ENCODE measurements at places on chromosomes 7 and 10.

GRCh38 chr7:111654343-111654742, 92.1 kb upstream of the IMMP2L start:
- DNase-seq, result no peak

GRCh38 chr7:65475040-65475726, 101.5 kb downstream of the ZNF92 start:
- DNase-seq, result no peak

GRCh38 chr10:18610517-18610916, 40.9 kb downstream of the NSUN6 start:
- DNase-seq, result no peak

DNA sequence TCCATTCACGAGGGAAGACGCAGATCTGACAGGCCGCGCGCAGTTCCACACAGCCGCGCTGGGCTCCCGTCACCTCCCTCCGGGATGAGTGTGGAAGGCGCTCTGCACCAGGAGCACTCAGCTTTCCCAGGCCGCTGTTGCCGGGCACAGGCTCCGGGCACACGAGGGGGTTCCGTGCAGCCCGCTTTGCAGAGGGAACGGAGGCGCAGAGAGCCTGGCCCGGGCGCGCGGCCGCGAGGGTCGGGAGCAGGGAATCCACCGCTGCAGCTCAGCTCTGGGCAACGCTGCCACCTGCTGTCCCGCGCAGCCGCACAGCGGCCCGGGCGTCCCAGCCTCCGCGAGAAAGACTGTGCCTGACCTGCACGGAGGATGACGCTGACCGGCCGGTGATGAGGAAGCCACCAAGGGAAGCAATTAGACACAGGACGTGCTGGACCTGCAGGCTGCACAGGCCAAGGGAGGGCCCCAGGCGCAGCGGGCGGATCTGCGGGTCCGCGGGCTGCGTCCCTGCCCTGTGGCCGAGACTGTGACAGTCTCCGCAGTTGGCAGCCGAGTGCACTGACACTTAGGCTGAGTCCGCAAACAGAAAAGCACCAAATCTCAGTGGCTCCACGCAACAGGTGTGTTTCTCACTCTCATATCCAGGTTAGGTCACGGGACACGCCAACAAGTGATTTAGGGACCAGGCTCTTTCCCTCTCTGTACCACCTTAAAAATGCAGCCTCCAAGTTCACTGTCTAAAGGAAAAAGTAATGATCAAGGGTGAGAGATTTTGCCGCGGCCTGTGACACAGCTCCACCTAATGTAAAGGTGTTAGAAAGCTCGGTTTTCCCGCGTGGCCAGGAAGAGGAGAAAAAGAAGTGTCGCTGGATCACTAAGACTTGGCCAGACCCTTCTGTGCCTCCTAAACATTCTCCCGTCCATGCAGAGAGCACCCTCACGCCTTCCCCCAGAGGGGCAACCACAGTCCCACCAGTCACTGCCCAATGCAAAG, 94.5 kb downstream of the SEC61G start:
- DNase-seq, result no peak

- no peak for DNase-seq
Measured at GRCh38 chr10:34729619-34730018, 85.5 kb downstream of the PARD3 start.

GRCh38 chr7:95609277-95609971, 13.1 kb upstream of the PDK4 start:
- no peak for DNase-seq

GRCh38 chr7:85750454-85750949, 563.6 kb upstream of the SEMA3D start:
- DNase-seq, result no peak

DNA sequence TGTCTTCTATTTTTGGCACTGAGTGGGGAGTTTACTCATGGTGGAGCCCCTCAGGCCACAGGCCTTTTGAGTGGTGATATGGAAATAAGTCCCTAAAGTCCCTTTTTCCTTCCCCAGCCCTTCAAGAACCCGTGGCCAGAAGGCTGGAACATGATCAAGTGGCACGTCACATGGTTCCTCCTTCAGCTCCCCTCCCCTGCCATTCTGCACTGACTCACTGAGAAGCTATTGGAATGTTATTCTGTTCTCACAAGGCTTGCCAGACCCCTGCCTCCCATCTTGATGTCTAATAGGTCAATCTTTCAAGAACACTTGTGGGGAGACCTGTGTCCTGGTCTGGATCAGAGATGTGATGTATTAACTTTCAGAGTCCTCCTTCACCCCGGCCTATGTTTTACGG, 279.8 kb downstream of the SEC23IP start:
- no peak for DNase-seq

DNA sequence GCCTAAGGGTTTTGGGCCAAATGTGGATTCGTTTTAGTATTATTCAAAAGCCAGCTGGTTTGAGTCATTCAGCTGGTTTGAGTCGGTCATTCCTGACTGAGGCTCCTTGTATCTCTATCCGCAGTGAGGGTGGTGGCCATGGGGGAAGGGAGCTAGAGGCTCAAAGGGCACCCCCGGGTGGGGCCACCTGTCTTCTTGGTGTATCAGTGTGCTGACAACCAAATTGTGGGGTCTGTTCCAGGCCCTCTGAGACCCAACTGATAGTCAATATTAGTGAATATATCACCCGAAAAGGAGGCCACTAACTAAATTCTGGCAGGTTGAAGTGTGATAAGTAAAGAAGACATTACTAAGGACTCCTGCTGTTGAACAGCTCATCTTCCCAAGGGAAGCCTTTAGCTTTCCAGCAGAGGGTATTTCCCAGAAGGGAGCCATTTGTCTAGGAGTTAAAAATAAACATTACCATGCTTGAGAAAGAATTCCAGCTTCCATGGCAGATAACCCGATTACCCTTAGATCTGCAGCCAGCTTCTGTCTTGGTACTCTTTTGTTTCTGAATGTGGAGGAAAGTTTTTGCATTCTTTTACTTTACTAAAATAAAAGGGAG, 29.9 kb upstream of the DDX50 start:
- DNase-seq, result no peak

DNA sequence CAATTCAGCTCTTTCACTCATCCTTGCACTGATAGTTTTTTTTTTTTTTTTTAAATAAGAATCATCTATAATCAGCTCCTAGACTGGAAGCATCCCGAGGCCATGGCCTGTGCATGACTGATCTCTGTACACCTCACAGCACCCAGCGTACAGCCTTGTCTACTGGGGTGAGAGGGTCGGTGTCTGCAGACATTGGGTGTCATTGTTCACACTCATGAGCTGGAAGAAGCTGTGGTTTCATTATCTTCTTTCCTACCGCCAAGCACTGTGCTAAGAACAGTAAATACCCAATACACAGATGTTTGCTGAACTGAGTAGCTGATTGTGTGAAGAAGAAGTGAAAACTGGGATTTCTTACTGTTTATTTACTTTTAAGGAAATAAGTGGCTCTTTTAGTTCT, 123.6 kb downstream of the CLEC2L start:
- no peak for DNase-seq

GRCh38 chr10:19848226-19848985, 32.2 kb downstream of the PLXDC2 start:
- DNase-seq, result no peak

DNA sequence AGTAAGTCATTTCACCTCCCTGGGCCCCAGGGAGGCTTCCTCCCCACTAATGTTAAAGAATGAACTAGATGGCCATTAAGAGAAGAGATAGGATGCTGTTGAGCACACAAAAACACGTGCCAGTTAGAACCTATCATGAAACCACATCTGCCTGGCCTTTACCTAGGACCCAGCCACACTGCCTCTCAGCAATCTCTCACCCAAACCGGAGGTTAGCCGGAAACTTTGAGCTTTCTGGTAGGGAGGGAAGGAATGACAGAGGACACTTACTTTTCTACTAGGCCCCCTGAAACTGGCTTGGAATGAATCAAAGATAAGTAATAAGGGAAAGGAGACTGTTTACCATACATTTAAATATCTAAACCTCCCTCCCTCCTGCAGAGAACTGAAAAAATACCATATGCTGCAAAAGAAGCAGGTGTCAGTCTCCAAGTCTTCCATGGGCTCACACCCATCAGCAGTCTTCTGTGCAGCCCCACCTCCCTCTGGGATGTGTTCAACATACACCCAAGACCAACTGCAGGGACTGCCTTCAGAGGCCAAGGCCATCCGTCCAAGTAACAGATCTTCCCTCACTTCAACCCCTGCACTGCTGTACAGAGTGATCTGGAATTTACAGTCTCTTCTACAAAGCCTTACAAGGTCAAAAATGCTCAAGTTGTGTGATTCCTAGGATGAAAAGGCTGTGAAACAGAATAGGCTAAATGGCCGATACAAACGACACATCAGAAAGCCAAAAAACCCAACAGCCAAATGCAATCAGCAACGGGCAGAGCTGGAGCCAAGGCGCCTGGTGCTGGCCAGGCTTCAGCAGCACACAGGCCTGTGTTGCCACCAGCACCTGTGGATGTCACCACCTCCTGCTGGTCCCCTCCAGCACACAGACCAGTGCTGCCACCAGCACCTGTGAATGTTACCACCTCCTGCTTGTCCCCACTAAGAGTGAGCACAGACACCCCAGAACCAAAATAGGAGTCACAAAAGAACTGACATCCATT, 42.4 kb downstream of the SORBS1 start:
- no peak for DNase-seq

DNA sequence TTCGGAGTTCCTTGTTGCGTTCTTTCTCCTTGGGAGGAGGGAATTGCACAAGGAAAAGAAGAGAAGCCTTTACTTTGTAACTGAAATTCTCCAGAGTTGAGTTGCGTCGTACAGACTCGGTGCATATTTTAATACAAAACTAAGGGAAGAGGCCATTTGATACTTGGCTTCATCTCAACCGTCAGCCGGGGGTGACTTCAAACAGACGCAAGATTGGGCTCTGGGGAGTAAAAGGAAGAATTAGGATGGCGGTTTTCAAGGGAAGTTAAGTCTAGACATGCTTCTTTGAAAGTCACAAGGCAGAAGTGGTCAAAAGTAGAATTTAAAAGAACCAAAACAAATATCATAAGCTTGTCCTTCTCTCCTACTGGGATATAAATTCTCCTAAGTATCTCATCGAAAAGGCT, 1.6 kb downstream of the PRR15 start:
- DNase-seq, result no peak

DNA sequence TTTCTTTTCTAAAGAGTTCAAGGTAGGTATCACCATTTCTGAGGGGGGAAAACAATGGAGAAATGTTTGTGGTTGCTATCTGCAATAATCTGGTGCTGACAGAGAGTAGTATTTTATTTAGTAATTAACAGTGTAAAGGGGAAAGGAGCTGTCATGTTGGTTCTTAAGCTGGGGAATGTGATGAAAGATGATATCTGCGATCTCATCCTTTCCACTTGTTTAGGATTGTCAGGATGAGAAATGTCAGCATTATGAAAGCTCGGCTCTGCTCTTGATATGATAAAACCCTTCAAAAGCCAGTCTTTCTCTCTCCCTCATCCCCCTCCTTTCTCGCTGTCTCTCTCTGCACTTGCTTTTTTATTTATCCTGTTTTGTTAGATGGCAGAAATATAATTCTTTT, 106.1 kb downstream of the POU6F2 start:
- DNase-seq, result no peak

DNA sequence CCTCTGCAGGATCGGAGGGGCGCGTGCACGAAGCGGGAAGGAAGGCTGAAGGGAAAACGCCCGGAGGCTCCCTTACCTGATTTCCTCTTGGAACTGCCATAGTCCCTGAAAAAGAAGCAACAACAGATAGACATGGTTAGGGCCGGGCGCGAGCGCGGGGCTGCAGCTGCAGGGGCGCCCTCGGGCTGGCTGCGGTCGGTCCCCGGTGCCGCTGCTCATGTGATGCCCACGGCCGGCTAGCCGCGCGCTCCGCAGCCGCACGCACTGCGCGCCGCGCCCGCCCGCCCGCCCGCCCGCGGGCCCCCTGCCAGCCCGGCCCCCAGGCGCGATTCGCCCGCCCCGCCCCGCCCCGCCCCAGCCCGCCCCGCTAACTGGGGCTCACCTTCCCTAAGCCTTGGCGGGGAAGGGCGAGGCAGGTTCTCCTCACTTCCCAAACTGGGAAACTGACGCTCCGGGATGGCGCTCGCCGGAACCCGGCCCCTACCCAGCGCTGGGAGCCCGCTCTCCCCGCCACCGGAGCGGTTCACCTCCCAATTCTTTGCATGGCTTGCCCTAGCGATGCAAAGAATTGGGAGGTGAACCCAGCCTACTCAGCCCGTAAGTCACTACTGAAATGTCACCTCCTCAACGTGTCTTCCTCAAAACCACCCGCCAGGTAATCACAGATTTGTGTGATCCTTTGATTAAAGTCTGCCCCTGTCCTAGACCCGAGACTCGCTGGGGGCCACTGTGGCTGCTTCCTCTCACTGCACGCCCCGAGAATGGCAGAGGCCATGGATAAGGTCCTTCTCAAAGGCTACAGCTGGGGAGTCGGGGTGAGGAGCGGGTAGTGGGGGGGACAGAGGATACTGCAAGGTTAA, 162.2 kb downstream of the SH3PXD2A start:
- DNase-seq, result no peak

GRCh38 chr7:1676550-1677078, 6.5 kb downstream of the ELFN1 start:
- DNase-seq, result no peak

DNA sequence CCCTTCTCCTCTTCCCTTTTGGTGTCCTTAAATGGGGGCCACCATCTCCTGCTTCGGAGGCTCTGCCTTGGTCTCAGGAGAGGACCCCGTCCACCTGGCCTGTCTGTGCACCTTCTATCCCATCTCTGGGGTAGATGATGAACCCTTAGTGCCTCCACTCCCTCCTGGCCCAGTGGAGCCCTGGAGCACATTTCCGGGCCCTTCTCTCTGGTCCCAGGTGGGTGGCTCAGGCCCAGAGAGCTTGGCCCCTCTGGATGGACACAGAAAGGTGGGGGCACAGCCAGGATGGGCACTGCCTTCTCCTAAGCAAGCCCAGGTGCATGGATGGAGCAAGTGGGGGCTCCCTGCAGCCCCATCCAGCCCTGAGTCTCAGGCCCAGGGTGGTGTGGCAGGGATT, 121.4 kb upstream of the RET start:
- DNase-seq, result no peak

DNA sequence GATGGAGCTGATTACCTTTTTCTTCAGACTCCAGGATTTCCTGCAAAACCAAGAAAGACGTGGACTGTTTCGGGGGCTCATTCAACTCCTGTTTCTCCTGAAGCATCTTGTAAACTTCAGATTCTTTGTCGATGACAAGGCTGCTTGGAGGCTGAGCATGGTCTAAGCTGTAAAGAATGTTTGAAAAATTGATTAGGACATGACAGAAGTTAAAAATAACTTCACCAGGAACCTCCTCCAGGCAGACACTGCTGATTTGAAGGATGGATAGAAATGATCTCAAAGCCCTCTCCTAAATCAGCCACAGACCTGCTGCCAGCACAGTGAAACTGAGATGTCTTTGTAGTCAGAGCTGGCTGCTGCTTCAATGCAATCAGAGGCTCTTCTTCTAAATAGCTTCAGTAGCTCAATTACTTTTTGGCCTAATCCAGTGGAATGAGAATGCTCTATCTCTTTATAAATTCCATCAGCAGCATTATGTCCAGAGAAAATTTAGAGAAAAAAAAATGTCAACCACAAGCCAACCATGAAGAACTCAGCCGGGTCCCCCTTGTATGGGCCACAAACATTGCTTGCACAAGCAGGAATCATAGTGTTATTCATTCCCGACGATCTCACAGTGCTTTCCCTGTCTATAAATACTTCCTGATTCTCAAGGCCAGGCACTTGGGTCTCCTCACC, 43.5 kb downstream of the PDLIM1 start:
- no peak for DNase-seq

GRCh38 chr10:98363220-98363619, 51.8 kb downstream of the PYROXD2 start:
- DNase-seq, result no peak

GRCh38 chr7:106613848-106614560, 47.0 kb downstream of the CCDC71L start:
- DNase-seq, result no peak
